A549 treated with ZK216348 at 1 μM for 4 hours (cell line): ENCODE measurements at places on chromosomes 16 and 17. TPM values are rescaled to one million over a fixed set of nuclear protein-coding genes. Genes with fewer than 3 reads are reported as not detected.

ITGAD gene
- 0.04 TPM in 1 of 5 replicates, not detected in the others for total RNA-seq

TBC1D26 gene
- total RNA-seq: not detected in 5 replicates

GNGT2 gene
- 0.69 to 1.5 TPM (median 0.85 TPM) in 5 replicates for total RNA-seq

DPEP3 gene
- total RNA-seq: not detected in 5 replicates

MFAP4 gene
- not detected in 5 replicates for total RNA-seq

NPIPA3 gene
- total RNA-seq: 1.3 to 2.3 TPM (median 1.8 TPM) in 5 replicates

SLC6A2 gene
- 0.14 TPM in 1 of 5 replicates, not detected in the others for total RNA-seq

CFDP1 gene
- total RNA-seq: 55.6 to 88.5 TPM (median 63.8 TPM) in 5 replicates

HEXD gene
- total RNA-seq: 9.1 to 16.3 TPM (median 13.9 TPM) in 5 replicates

CDH16 gene
- total RNA-seq: 0.90 to 2.0 TPM (median 1.6 TPM) in 5 replicates

ARHGAP44 gene
- 2.1 to 3.3 TPM (median 2.9 TPM) in 5 replicates for total RNA-seq

HOXB5 gene
- 1.4 to 2.7 TPM (median 2.6 TPM) in 5 replicates for total RNA-seq

TM4SF5 gene
- 0.44 to 1.2 TPM (median 0.78 TPM) in 5 replicates for total RNA-seq

NDRG4 gene
- total RNA-seq: 22.3 to 27.5 TPM (median 23.6 TPM) in 5 replicates

SPECC1 gene
- total RNA-seq: 44.6 to 54.1 TPM (median 47.5 TPM) in 5 replicates

KRTAP1-1 gene
- not detected in 5 replicates for total RNA-seq

TPSB2 gene
- total RNA-seq: 0.20 to 0.27 TPM in 2 of 5 replicates, not detected in the others

ATP5PD gene
- 453 to 615 TPM (median 486 TPM) in 5 replicates for total RNA-seq

SDK2 gene
- 0.62 to 1.3 TPM (median 0.86 TPM) in 5 replicates for total RNA-seq

ABCA10 gene
- 0.05 to 0.37 TPM (median 0.12 TPM) in 5 replicates for total RNA-seq

APOBR gene
- total RNA-seq: 0.07 to 0.08 TPM (median 0.08 TPM) in 3 of 5 replicates, not detected in the others

MYO15A gene
- total RNA-seq: 0.24 to 0.75 TPM (median 0.27 TPM) in 5 replicates

ZPBP2 gene
- total RNA-seq: not detected in 5 replicates

ADAT1 gene
- 25.9 to 39.9 TPM (median 38.3 TPM) in 5 replicates for total RNA-seq

TENT4B gene
- total RNA-seq: 8.6 to 15.3 TPM (median 11.1 TPM) in 5 replicates

SLC16A11 gene
- not detected in 5 replicates for total RNA-seq

SLC13A5 gene
- 0.11 to 0.40 TPM (median 0.20 TPM) in 4 of 5 replicates, not detected in the other for total RNA-seq

PRR29 gene
- total RNA-seq: 0.66 to 1.8 TPM (median 0.68 TPM) in 5 replicates

DOC2B gene
- 1.2 to 2.4 TPM (median 1.7 TPM) in 5 replicates for total RNA-seq

TAT gene
- total RNA-seq: 0.04 TPM in 1 of 5 replicates, not detected in the others

CLEC19A gene
- total RNA-seq: 0.06 to 0.22 TPM (median 0.09 TPM) in 4 of 5 replicates, not detected in the other

KRTAP4-5 gene
- total RNA-seq: not detected in 5 replicates

LITAFD gene
- not detected in 5 replicates for total RNA-seq

SPAG7 gene
- total RNA-seq: 71.7 to 94.4 TPM (median 78.1 TPM) in 5 replicates

DUXB gene
- not detected in 5 replicates for total RNA-seq

CDH13 gene
- not detected in 5 replicates for total RNA-seq

HSD17B1 gene
- 1.1 to 1.8 TPM (median 1.7 TPM) in 5 replicates for total RNA-seq

SP2 gene
- 13.4 to 18.7 TPM (median 17.3 TPM) in 5 replicates for total RNA-seq

SLC35G6 gene
- not detected in 5 replicates for total RNA-seq

BIRC5 gene
- total RNA-seq: 93.1 to 109 TPM (median 98.8 TPM) in 5 replicates

MYH13 gene
- not detected in 5 replicates for total RNA-seq

SPATA22 gene
- total RNA-seq: not detected in 5 replicates

SLC7A5 gene
- total RNA-seq: 550 to 966 TPM (median 942 TPM) in 5 replicates

GPR179 gene
- 0.01 to 0.05 TPM (median 0.04 TPM) in 3 of 5 replicates, not detected in the others for total RNA-seq

MT4 gene
- not detected in 5 replicates for total RNA-seq

CHRNE gene
- 0.06 to 0.22 TPM (median 0.09 TPM) in 3 of 5 replicates, not detected in the others for total RNA-seq

TOX3 gene
- total RNA-seq: 0.07 to 0.67 TPM (median 0.23 TPM) in 5 replicates

MEOX1 gene
- total RNA-seq: not detected in 5 replicates
